Fibroblast of the aortic adventitia (primary cell): ENCODE measurements at places on chromosomes 1 and 21. TPM values are rescaled to one million over a fixed set of nuclear protein-coding genes. Genes with fewer than 3 reads are reported as not detected.
A peak's percentile ranks its signal among the peaks of the same experiment; 100 is the strongest.

The GJC2 gene
- 2.0 and 2.6 TPM in 2 replicates for total RNA-seq

GRCh38 chr1:240092301-240093119, 827 bp downstream of the FMN2 start:
- peak; percentile 68 for DNase-seq

DNA sequence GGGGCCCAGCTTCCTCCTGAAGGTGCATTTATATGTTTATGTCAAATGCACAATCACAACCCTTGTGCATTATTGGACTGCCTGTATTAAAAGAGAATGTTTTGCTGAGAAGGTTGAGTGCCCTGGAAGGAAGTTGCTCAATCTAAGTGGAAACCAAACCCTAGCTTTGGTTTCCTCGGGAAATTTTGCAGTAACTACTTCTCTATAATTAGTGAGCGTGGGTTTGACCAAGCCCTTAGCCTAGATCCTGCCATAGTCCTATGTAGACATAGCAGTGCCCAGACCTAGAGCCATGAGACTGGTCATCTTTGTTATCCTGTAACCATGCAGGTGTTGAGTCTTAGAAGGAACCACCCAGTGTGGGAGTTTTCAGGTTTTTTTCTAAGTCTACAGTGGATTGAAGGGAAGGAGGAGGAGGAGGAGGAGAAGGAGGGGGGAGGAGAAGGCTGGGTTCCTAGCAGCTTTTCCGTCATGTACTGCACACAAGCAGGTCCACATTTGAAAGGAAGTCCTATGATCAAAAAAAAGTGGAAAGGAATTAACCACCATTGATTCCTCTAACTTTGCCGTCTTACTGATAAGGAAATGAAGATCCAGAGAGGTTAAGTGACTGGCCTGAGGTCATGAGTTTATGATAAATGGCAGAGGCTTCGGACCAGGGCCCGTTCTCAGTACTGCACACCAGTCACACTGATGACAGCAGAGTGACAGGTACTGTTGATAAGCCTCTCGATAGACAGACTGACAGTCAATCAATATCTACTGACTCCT, 72.2 kb upstream of the LYST start:
- DNase-seq, result no peak

GRCh38 chr1:205442051-205442725, 13.7 kb downstream of the BLACAT1 start:
- no peak for DNase-seq

- DNase-seq, result peak; percentile 31
Measured at GRCh38 chr1:36411674-36412648, 14.3 kb upstream of the LSM10 start.

DNA sequence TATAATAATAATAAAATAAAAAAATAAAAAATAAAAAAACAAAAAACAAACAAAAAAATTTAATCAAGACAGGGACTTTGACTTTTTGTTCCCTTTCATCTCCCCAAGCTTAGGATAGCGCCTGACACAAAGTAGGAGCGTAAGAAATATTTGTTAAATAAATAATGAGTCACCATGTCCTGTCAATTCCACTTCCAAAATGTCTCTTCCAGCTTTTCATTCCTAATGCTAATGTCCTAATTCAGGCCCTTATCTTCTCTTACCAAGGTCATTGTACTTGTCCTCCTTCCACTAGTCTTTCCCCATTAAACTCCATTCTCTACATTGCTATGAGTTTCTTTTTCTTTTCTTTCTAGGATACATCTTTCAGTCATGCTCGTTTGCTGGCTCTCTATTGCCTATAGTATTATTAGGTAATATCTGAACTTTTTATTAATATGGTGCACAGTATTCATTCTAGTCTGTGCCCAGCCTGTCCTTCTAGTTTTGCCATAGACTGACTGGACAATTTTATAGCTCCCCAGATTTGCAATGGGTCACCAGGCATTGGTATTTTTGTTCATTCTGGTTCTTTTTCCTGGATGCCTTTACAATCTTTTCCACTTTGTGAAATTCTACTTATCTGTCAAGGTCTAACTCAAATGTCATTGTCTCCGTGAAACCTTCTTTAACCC, 11.4 kb downstream of the NEXN start:
- DNase-seq, result no peak

- DNase-seq, result no peak
Measured at GRCh38 chr1:160706526-160707235, 4.9 kb downstream of the CD48 start.

DNA sequence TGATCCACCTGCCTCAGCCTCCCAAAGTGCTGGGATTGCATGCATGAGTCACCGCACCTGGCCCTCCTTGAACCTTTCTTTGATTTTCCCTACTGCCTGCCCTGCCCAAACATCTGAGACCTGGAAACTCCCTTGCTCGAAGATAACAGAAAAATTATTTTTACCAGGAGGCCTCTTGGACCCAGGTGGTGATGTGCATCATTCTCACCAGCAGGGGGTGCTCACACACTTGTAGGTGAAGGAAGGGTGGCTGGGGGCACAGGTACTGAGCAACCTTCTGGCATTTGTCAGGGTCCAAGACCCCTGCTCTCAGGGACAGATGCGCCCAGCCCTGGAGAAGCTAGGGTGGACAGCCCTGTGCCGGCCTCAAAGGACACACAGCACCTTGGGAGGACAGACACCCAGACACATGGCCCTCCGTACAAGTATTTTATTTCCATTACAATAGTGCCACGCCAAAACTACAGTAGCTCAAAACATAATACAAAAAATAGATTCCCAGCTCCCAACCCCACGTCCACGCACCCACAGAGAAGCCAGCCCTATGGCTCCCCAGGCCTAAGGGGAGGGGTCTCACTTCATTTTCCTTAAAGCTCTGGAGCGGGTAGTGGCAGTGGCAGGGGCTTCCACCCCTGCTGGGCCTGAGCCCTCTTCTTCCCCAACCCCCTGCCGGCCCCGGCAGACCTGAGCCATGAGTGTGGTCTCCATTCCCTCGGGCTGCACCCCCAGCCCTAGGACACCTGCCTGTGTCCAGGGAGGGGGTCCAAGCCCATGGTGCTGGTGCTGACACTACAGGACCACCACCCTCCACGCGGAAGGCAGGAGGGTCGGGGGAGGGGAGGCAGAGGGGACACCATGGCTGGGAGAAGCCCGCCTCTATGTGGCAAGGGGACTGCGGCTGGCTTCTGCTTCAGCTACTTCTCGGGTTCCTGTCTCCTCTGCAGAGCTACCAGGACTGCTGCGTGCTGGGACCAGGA, 40.4 kb upstream of the EIF4G3 start:
- peak; percentile 53 for DNase-seq
